Spleen (tissue), 13 donors: ENCODE measurements at places on chromosomes 3 and 15.

DNA sequence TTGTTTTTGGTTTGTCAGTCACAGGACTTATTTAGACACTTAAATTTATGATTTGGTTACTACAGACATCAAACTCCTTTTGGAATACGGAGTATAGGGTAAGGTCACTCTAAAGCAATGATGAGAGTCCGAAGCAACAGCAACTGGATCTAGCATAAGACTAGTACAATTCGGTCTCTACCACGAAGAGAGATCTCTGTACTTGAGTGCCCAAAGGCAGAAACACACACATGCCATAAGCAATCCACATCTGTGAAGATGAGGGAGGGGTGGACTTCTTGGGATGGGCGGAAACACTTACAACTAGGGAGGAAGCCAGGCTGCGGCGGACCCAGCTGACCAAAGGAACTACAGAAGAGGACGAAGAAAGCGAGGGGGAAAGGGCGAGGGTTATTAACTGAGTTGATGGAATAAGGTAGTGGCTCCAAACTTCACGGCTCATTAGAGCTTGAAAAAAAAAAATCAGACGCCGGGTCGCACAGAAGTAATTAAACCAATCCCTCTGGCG lies 595 bp downstream of the DPH6 start:
- peak; percentile 83 for DNase-seq

- no peak for DNase-seq
Observed at GRCh38 chr15:98725874-98726273, 77.5 kb downstream of the IGF1R start.

DNA sequence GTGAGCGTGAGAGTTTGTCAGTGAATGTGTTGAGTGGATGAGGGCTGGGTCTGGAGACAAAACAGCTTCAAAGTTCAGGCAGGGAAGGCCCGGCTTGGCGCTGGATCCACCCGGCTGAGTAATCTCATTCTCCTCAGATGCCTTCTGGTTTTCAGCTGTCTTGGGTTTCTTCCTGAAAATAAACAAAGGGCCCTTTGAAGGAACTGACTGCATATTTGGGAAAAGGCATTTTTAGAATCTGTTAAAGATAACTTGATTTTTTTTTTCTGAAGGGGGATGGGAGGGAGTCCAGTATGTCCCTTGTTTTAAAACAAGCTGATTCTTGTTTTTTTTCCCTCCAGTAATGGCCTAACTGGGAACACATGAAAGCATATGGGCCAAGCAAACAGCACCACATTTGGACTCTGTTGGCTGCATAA lies 86.4 kb downstream of the TIGIT start:
- no peak for DNase-seq

DNA sequence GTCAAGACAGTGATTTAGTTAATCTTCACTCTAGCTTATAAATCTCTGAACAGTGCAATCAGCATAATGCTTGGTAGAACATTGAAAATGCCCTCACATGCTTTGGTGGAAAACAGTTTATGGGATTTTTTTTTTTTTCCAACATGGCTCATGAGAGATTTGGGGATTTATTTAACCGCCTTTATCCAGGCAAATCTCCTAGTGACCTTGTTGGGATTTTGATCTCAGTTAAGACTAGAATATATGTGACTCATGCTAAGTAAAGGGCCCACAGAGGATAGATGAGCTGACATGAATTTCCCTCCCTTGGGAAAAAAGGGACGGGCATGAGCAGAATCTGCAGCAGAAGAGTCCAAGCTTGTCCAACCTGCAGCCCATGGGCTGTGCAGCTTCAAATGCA lies 18.7 kb downstream of the LRTM1 start:
- DNase-seq: no peak

DNA sequence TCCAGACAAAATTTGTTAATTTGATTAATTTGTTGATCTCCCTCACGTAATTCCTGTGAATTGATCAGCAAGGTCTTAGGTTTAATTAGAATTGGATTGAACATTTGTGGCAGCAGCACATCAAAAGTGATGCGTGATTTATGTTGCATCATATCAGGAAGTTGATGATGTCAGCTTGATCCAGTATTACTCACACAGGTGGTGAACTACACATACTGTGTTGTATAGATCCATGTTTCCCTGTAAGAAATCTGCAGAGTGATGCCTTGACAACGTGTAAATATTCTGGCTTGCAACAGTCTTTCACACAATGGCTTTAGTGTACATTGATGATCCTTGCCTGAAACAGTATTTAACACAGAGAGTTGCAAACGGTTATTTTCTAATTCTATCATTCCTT lies 200.4 kb downstream of the ADAMTSL3 start:
- no peak for DNase-seq

DNA sequence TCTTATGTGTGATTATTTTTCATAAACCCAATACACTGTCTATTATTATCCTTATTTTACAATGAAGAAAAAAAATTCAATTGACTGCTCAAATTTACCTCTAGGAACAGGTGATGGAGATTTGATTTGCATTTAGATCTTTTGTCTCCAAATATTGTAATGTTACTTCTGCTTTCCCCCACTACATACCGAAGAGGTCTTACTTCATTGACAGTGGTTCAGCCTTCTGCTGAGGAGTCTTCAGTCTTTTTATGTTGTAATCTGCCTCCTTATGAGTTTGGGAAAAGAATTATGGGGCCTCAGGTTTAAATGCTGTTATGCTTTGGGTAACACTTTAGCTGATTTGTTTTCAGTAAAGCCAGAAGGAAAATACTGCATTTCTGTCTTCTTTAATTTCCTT lies 199.5 kb downstream of the LPP start:
- no peak for DNase-seq

- DNase-seq: no peak
Observed at GRCh38 chr15:99472416-99473145, 93.2 kb upstream of the MEF2A start.

- no peak for DNase-seq
Observed at GRCh38 chr15:33191591-33191990, 2.9 kb downstream of the FMN1 start.

DNA sequence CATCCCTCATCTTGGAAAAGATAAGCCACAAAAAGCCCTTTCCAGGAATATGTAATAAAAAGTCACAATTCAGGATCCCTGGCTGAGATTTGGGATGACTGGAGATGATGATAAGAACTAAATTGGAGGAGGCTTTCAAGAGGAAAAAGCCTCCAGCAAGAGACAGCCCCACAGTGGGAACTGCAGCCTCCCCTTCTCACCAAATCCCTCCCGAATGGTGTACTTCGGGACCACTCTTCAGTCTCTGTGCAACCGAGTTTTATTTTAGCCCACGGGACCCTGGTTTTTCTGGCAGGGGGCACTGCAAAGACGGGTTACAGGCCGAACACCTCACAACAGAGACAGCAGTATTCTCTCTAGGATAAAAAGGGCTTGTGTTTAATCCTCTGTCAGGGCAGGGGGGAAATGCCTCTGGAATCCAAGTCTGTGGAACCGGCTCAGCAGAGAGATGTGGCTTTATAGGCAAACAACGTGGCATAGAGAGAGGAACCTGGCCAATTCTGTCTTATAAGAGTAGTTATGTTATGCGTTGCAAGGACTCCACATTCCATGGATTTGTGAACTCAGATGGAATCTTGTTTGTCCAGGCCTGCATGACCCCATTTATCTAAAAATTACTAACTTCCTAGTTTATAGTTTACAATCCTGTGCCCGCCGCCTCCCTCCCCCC lies 1.2 kb upstream of the LMCD1 start:
- no peak for DNase-seq

- DNase-seq: peak; percentile 84
Observed at GRCh38 chr3:183178833-183179549, 16.5 kb upstream of the LAMP3 start.

DNA sequence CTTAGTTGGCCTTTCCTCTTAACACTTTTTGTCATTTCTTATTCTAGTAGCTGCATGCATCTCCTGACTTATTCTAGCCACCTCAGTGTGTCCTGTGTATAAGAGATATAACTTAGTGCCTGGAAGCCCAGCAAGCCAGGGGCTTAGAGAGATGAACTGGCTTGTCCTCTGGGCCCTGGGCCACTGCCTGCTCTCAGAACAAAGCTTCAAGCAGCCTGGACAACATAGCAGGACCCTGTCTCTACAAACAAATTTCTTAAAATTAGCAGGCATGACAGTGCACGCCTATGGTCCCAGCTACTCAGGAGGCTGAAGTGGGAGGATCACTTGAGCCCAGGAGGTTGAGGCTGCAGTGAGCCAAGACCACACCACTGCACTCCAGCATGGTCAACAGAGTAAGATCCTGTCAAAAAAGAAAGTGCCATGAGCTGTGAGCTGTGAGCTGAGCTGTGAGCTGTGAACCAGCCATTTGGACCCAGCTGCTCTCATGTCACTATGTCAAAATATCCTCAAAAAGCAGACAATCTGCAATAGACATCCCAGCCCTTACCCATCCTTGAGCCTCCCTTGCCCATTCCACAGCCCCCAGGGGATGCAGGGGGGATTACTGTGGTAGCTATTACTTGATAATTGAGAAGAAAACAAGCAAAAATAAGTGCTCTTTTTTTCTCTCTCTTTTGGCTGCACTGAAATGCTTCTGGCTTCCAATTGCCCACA lies 174.5 kb downstream of the OPA1 start:
- DNase-seq: no peak

DNA sequence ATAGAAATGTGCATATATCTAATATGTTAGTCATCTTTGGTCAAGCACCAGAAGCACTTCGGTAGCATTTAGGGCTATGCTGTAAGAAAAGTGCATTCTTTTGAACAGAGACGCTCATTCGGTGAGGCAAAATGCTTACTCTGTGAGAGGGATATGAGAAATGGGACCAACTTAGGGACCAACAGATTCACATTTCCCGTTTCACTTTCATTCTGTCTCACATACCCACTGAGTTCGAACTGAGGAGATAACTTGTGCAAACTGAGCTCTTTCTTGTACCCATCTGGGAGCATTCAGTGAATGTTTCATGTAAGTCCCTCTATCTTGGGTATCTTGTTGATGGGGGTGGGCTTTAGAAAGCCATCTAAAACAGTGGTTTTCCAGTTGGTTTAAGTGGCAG lies 135.3 kb downstream of the FEZF2 start:
- no peak for DNase-seq

- no peak for DNase-seq
Observed at GRCh38 chr3:70518356-70518755, 205.9 kb upstream of the MDFIC2 start.

DNA sequence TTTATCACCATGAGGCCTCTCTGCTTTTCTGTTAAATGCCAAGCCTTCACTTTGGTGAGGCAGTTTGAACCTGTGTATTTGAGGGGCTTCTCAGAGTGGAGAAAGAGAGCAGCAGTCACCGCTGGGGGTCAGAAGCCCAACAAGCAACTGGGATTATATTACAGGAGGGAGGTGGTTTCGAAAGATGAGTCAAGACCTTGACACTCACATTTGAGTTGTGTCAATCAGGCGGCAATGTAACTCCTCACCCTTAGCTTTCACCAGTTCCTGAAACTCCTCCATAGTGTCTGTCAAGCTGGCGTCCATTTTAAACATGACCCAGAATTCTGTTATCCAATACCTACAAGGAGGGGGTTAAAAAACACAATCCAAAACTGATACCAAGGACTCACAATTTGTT lies 46.5 kb downstream of the RASGRP1 start:
- no peak for DNase-seq

GRCh38 chr15:65388306-65389080 lies 10.7 kb upstream of the IGDCC3 start:
- no peak for DNase-seq

DNA sequence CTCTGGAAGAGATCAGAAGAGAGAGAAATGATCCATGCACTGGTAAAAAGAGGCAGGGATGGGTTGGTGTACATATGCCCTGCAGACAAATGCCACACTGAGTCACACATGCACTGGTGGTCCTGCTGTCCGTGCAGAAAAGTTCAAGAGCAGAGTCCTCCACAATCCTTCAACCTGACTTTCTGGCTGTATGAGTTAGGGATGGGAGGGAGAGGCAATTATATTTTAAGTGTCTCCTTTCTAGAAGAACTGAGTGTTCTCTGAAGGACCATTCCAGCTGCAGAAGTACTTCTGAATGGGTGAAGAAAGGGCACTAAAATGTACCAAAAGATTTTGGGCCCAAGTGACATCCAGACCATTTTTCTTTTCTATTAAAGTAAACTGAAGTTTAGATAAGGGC lies 26.4 kb downstream of the TMEM39A start:
- DNase-seq: no peak

- DNase-seq: no peak
Observed at GRCh38 chr15:88166082-88166993, 90.2 kb downstream of the NTRK3 start.

- no peak for DNase-seq
Observed at GRCh38 chr3:45551214-45552010, 43.1 kb upstream of the LIMD1 start.

DNA sequence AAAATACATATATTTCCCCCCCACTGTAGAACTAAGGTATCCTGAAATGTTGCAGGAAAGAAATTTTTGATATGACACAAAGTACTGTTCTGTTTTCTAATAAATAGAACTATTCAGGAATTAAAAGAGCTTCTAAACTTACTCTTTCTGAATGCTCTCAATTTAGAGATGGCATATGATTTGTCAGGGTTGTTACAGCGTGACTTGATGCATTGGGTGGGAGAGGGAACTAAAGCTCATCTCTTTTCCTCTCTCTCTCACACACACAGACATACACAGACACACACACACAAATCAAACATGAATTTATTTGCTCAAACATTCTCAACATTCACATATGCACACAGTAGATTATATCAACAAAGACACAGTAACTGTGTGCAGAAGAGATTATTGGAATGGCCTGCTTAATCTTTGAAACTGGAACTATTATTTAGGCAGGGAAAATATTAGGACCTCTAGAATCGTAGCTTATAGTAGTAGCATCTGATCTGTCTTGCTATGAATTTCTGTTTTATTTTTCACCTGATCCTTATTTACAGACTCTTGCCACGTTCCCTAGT lies 807.4 kb upstream of the GBE1 start:
- no peak for DNase-seq

DNA sequence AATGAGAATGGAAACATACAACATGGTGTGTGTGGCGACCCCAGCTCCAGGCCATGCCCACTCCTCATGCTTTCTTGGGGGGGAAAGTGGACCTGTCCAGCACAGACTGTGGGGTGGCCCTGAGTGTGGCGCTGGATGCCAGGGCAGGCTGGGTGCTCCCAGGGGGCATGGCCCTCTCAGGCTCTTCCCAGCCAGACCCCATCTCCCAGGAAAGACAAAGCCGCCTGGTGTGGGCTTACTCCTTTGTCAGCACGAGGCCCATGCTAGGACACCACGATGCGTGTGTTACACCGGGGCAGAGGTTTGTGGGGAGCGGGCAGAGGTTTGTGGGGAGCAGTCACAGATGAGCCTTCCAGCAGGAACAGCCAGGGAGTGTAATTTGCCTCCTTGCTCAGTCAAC lies 68.5 kb downstream of the ABTB1 start:
- peak; percentile 55 for DNase-seq
